ENCODE measurements at places on chromosomes 11 and 22.

GRCh38 chr11:1296287-1296686 lies 13.1 kb downstream of the TOLLIP start:
- DNase-seq, result no peak

DNA sequence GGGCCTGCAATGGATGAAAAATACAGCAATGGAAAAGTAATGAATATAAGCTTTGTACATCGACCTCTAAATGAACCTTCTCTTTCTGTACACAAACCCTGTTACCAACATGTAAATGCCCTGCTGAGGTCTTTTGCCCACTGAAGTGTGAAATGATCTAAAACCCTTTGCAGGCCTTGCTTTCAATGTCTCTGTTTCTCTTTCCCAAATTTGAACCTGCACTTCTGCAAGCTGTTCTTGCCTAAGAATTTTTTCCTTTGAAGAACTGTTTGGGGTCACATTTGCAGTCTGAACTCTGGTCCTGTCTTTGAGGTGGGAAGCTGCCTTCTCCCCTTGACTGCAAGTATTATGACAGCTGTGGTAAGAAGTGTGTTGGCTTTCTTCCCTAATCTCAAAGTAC lies 1237.1 kb downstream of the FAM181B start:
- no peak for DNase-seq

- DNase-seq, result no peak
Observed at GRCh38 chr11:61132646-61133045, 28.6 kb downstream of the VPS37C start.

DNA sequence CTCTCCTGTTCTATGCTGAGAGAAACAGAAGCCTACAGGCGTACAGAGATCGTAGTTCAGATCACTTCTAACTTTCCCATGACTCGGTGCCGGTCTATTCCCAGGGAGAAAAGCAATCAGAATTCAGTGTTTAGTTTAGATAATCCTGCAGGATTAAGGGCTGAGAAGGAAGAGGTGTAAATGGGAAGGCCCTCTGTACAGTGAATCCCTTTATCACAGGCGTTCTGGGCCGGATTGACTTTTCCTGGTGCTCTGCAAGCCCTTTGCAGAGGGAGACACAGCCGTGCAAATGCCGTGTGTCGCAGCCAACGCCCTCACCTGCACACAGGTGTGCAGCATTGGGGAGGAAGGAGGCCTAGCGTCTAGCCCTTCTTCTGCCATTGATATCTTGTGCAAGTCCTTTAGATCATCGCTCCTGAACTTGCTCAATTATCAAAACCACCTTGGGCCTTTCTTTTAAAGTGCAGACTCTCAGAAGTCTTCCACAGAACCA lies 90.6 kb downstream of the DSCAML1 start:
- no peak for DNase-seq

DNA sequence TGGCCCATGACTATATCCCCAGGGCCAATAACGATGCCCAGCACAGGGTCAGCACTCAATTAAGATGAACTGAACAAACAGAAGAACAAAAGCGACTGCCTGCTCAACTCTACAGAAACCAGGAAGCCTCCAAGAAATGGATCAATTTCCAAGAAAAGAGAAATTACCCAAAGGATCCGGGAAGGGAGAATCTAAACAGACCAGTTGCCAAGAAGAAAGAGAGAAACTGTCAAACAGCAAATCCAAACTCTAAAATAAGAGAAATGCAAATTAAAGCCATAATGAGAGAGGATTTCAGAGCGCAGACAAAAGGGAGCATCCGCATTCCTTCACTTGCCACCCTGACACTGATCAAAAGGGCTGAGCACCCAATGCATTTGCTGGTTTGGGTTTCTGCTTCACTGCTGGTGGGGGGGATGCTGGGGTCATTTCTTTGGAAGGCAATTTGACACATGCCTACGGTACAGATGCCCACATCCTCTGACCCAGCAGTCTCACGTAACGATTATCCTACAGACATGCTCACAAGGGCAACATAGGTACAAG lies 37.7 kb upstream of the RFPL3 start:
- DNase-seq, result no peak

GRCh38 chr11:35815556-35816315 lies 128.1 kb upstream of the LDLRAD3 start:
- DNase-seq, result no peak

DNA sequence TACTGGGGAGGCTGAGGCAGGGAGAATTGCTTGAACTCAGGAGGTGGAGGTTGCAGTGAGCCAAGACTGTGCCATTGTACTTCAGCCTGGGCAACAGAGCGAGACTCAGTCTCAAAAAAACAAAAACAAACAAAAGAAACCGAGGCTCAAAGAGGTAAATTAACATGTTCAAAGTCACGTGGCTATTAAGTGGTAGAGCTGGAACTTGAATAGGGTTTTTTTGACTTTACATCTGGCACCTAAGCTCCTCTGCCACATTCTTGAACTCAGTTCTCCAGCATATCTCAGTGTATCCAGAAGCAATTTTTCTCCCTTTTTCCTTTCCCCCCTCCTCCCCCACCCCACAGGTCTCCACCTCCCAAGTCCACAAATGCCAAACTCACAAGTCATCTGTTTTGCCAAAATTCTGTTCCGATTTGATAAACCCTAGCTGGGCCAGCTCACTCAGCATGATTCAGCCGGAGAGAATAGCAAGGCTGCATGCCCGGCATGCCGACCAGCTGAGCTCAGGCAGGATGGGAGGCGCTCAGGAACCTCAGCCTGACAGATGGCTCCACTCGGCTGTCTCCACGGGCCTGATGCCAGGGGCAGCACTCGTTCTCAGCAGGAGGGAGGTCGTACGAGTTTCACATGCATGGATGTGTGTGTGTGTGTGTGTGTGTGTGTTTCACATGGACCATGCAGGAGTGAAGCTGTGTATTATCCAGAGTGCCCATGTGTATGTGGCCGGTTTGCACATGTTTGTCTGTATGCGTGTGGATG lies 63.2 kb upstream of the RRAS2 start:
- DNase-seq, result peak; percentile 62

DNA sequence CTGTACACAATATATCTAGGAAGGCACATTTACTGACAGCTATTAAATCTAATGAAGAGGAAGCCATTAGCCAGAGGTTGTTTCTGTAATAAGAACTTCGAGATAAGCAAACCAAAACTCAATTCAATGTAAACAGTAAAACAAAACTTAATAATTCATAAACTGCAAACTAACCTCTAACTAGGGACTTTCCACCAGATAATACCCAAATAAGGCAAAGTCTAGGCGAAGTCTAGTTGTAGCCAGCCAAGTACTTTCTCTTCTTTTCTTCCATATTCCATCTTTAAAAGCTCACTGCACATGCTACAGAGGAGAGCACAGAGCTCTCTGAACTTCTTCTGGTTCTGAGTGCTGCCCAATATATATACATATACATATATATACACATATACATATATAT lies 229.9 kb upstream of the ANO5 start:
- DNase-seq, result no peak

DNA sequence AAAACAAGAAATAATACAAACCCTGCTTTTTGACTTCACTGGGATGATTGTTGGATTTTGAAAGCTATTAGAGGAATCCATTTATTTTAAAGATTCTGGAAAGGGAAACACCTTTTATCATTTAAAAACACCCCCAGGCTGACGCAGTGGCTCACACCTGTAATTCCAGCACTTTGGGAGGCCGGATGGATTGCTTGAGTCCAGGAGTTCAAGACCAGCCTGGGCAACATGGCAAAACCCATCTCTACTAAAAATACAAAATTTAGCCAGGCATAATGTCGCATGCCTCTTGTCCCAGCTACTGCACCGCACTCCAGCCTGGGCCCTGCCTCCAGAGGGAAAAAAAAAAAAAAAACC lies 317 bp upstream of the SCN2B start:
- no peak for DNase-seq

GRCh38 chr22:43346521-43346929 lies 3.4 kb upstream of the SCUBE1 start:
- peak; percentile 9 for DNase-seq

GRCh38 chr22:31676700-31677099 lies 14.7 kb upstream of the PISD start:
- peak; percentile 12 for DNase-seq

DNA sequence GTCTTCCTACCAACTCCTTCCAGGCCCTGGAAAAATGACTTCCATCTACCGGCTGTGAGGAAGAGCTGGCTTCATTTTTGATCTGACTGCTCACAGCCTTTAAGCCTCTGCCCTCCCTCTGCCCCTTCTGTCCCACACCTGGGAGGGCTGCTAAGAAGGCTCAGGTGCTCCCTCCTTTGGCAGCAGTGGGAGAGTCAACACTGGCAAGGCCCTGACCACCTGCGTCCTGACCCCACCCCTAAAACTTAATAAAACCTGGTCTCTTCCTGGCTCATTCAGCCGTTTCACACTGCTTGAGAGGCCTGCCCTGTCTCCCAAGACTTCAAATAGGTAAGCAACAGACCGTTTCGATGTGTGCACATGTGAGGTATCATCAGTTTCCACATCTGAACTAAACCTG lies 52.1 kb upstream of the NFRKB start:
- DNase-seq, result no peak
